ENCODE measurements at places on chromosomes 12 and 14.

DNA sequence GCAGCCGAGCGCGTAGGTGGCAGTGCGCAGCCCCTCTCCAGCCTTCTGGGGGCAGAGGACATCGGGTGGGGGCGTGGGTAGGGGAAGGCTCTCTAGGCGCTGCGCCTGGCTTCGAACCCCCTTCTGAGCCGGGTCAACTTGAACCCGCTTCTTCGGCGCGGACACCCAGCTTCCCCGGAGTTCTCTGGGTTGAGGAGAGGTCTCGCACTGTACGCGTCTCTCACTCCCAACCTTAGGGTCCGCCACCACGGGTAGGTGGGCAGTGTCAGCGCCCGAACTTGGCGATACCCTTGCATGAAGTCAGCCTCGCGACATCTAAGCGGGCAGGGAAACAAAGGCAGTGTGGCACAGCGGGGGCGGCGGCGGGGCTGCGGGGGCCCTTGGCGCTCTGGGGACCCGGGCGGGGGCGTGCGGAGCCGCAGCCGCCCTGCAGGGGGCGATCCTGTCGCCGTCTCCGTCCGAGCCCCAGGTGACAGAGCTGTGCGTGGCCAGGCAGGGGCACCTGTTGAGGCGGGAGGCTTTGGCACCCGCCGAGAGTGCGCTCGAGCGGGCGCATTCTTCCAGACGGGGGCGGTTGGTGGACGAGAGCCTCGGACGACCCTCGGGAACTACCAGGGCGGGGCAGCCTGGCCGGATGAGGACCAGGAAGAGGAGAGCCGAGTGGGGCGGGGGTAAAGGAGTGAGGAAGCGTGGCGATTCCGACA lies 1.1 kb downstream of the GALNT16 start:
- DNase-seq: no peak

GRCh38 chr12:8058506-8058905 lies 7.7 kb downstream of the C3AR1 start:
- DNase-seq: no peak

- DNase-seq: no peak
Measured at GRCh38 chr12:98812225-98812624, 167.1 kb downstream of the APAF1 start.

GRCh38 chr14:53655080-53655785 lies 301.4 kb downstream of the BMP4 start:
- DNase-seq: no peak

DNA sequence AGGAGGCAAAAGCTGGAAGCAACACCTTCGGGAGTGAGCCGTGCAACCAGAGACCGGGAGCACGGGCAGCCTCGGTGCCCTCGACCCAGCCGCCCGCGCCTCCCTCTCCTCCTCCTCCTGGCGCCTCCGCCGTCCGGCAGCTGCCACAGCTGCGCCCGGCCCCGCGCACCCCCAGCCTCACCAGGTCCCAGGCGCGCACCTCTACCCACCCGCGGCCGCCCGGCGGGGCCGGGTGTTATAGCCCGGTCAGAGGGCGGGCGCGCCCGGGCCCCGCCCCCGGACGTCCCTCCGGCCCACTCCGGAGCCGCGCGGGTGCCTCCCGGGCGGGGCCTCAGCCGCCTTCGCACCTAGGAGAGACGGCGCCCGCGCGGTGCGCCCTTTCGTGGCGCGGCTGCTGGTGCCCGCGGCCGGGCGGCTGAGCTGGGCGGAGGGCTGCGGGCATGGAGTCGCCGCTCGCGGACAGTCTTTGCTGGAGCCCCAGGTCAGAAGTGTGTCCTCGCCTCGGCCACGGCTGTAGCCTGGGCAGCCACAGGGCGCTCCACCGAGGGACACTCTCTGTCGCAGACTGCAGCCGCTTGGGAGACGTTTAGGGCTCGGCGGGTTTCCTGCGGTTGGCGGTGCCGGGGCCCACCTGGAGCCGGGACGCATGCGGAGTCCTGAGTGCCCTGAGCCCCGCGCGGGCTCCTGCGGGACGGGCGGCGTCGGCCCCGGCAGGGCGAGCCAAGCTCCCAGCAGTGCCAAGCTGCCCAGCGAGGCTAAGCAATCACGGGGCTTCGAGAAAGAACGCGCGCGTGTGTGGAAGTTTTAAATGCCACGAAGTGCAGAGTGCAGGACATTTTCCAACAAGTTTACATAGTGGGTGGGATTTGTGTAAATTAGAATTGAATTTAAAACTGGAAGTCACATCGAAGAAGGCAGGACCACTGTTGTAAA lies at the start of gene CPM:
Gene CPM (minus strand): TSS at position 211 of the 933 bp plus-strand sequence. CDS start 334 bp downstream, outside the sequence.
- DNase-seq: peak; percentile 90

DNA sequence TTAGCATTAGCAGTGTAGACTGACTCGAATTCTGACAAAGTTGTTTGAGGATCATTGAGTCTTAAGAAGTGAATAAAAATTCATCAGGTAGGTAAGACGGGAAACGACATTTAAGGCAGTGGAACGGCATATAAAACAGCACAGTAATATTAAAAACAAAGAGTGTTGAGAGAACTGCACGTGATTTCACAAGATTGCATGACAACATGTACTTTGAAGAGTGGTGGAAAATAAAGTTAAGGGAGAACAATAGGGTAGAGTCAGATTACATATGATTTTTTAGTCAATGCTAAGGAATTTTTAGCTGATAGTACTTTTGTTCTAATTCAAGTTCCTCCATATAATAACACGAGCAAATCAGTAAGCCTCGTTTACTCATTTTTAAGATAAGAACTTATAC lies 115.4 kb downstream of the SOX5 start:
- no peak for DNase-seq

DNA sequence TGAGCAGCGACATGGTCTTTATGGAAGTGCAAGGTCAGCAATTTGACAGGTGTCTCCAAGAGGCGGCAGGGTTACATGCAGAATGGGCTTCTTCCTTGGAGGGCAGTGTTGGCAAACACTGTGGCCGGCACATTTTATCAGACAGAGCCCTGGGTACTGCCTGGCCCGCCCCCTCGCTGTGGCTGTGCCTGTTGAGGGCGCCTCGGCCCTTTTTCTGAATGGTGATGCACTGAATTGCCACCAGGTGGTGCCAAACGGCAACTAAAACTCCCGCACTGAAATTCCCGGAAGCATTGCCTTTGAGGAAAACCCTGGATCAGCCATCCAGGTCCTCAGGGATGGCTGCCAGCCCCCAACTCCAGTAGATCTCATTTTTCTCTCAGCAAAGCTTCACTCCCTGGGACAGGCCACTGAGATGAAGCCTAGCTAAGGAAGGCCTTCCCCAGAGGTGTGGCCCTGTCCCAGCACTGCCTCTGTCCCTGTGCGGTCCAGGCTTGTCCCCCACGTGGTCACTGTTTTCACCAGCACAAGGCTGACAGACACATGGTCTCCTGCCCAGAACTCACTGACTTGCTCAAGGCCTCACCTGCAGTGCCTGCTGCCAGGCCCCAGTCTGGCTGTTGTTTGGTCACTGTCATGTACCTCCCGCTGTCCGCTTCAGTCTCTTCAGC lies 73.6 kb downstream of the TESC start:
- peak; percentile 59 for DNase-seq

- no peak for DNase-seq
Measured at GRCh38 chr12:46264057-46264456, 4.8 kb downstream of the SLC38A1 start.

DNA sequence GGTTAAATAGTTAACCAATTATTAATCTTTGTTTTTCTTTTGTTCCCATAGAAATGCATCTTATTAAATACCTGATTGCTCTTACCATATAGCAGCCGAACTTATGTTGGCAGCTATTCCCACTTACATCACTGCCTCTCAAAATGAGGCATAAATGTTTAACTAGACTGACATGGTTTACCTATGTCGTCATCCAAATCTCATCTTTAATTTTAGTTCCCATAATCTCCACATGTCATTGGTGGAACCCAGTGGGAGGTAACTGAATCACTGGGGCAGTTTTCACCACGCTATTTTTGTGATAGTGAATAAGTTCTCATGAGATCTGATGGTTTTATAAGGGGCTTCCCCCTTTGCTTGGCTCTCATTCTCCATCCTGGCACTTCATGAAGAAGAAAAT lies 499.2 kb upstream of the ATP2B1 start:
- DNase-seq: no peak

DNA sequence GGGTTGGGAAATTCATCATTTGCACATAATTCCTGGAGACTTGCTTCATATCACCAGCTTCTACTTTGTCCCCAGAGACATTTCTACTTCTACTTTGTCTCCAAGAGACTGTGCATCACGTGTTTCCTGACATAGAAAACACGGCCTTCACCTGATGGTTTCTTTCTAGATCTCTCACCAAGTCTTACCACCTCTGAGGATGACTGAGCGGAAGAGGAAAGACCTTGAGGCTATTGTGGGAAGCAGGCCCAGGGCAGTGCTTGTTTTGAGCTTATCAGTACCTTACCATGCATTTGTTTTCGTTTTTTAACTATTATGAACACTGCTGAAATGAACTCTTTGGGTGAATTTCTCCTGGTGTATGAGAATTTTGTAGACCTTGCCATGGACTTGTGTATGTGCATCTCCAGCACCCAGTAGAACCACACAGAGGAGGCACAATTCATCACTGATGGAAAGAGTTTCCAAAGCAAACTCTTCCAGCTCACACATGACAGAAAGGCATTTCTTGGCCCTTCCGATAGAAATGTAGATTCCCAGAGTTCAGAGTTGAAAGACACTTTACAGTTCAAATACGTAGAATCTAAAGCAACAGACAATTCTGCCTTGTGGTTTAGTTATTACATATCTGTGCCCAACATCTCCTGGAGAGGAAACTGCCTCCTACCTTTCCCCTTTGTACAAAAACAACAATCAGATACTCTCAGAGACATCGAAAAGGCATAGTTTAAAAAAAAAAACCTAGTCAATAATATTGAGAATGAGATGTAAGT lies 434.7 kb downstream of the FUT8 start:
- no peak for DNase-seq

DNA sequence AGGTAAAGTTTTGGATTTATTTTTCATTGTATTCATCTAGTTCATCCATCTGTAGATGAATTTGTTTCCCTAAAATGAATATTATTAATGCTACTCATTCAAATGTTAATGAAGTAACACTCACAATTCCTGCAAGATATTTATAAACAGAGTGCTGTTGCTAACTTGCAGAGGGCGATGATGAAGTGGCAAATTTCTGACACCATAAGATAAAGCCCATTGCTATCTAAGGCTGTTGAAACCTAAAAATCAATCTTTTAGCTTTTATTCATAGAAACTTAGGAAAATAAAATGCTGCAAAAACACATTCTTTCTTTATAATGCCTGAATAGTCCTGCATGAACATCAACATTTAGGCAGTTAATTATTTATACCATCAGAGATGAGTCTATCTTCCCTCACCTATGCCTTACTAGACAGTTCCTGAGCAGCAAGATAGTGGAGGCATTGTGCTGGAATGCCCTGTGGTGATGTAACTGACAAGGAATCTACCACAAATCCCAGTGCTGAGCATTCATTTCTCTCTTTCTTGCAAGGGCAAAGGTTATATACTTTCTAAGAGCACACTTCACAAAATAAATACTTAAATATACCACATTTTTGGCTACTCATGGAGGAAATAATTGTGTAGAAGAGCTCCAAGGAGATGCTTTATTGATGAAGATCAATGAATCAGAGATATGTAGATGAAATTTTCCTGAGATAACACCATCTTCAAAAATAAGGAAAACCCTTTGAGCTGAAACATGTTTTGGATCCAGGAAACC lies 57.6 kb downstream of the LMNTD1 start:
- no peak for DNase-seq

GRCh38 chr12:110998165-110998564 lies 77.8 kb upstream of the MYL2 start:
- no peak for DNase-seq

DNA sequence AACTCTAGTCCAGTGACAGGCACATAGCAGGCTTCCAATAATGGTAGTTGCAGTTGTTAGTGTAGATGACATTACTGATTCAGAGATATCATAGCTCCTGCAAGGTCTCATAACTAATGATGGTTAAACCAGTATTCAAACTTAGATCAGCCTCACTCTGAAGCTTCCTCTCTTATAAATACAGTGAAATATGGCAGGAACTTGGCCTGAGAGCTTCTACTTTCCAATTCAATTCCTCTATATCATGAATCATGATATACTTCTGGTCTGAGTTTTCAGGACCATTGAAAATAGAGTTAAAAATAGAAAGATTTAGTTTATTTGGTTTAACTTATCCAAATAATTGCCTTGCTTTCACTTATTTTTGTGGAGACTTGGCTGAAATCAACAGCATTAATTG lies 167.5 kb upstream of the NOVA1 start:
- no peak for DNase-seq

GRCh38 chr12:123109319-123109772 lies 41.5 kb downstream of the PITPNM2 start:
- DNase-seq: peak; percentile 75

DNA sequence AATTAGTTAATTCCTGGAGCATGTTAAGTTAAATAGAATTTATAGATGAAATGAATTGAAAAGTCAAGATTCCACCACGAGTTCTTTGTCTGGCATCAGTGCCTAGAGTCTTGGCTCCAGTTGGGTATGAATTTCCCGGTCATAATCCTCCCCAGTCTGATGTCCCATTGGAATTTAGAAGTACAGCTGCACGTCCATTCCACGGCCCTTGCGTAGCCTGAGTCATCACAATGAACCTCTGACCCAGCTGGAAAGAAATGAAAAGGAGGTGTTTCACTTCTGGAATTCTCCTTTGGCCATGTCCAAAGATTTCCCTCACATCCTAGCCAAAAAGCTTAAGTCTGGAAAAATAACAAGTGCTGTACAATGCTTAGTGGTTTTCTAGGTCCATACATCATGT lies 122.7 kb downstream of the KICS2 start:
- no peak for DNase-seq

DNA sequence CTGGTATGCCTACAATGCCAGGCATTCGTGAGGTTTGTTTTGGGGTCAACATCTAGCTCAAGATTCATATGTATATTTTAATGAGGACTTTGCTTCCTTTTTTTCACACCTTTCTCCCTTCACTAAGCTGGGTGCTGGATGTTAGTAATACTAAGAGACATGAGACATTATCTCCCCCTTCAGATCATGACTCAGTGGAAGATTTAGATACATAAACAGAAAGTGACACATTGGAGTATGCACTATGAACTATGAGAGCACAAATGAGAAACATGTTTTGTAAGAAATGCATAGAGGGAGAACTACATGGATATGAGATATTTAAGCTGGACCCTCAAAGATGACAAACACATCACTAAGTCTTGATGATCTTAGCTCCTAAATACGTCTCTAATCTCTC lies 286.3 kb downstream of the RPAP3 start:
- no peak for DNase-seq

- DNase-seq: no peak
Measured at GRCh38 chr12:95605087-95605486, 53.8 kb upstream of the USP44 start.

DNA sequence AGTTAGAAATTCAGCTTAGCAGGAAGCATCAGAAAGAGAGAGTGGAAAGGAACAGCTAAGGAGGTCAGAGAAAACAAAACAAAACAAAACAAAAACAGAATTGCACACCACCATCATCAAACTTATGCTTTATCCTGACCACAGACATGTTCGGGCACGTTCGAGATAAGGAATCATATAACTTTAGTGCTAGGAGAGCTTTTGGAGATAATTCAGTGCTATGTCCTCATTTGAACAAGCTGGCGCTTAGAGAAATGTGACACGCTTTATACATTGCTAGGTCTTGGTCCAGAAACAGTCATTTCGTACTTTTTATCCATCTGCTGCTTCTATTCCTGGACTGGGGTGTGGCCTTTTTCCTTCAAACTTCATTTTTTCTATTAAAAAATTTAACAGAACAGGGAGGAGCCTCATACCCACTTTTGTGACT lies 213.1 kb downstream of the PTPRO start:
- no peak for DNase-seq
